MCF 10A (cell line): ENCODE measurements at places on chromosomes 13 and 19. TPM values are rescaled to one million over a fixed set of nuclear protein-coding genes. Genes with fewer than 3 reads are reported as not detected.
A peak's percentile ranks its signal among the peaks of the same experiment; 100 is the strongest.

DNA sequence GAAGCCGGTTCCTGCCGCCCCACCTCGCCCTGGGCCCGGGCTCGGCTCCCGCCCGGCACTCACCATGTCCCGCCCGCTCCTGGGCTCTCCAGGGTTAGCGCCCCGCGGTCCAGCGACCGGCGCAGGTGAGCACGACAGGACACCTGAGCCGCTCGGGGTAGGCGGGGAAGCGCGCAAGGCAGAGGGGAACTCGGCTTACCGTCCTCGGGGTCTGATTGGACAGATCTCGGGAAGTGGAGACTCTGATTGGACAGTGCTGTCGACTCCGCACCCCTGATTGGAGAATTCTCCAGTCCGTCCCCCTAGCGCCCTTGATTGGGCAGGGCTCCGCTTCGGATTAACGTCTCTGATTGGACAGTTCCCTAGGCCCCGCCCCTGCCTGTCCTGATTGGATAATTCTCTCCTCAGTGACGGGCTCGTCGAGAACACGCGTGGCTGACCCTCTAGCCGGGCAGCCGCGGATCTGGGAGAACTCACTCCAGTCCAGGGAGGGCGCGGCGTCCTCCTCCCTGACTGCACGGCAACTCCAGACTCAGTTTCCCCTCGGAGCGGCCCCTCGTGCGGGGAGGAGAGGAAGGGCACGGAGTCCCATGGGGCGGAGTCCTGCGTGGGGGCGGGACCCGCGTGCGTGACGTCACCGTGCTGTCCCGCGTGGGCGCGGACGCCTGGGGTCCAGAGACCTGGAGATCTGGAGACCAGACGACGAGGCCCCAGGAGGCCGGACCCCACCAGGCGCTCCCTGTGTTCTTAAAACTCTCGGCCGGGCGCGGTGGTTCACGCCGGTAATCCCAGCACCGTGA is at the start of gene ZNF77:
Gene ZNF77 (minus strand): TSS at position 197 of the 800 bp plus-strand sequence. CDS start 131 bp downstream, at position 66.
- peak within 1 kb of the TSS; percentile 93 for H3K27ac ChIP-seq
- H3K27me3 ChIP-seq, result no peaks in the 10 kb centered on the region
- H3K36me3 ChIP-seq, result peaks cover 14% of the 10 kb centered on the region
- DNase-seq, result peak; percentile 100

Gene RASAL3
- total RNA-seq, result not detected in 2 replicates

DNA sequence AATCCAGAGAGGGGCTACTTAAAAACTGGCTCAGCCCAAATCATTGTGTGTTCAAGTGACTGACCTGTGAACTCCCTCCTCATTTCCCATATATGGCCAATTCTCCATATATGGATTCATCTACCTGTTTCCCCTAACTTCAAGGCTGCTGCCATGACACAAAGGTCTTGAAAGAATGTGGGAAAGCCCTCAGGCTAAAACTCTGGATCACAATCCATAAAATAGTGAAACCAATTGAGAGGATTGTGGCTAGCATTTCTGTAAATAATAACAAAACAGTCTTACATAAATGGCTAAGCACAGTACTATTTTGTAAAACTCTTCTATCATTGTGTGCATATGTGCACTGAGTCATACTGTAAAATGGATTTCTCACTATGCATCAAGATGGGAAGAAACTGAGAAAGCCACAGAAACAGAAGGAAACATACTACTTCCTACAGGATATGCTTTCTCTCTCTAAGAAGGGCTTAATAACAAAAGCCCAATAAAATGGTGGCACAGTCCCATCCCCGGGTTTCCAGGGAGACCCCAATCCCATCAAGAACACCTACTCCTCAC is 80.5 kb downstream of the FOXO1 start:
- H3K27ac ChIP-seq, result no peak overlapping the region
- peaks cover 56% of the 10 kb centered on the region for H3K4me1 ChIP-seq
- H3K36me3 ChIP-seq, result peaks cover 79% of the 10 kb centered on the region

GRCh38 chr19:4182084-4182810 is at the start of the genes ANKRD24 and SIRT6:
ANKRD24 (plus strand) TSS chr19:4182689; CDS start chr19:4186426, 3,737 bp downstream.
SIRT6 (minus strand) TSS chr19:4182563; CDS start chr19:4182539, 24 bp downstream.
- H3K4me1 ChIP-seq, result peaks cover 24% of the 10 kb centered on the region
- peaks cover 21% of the 10 kb centered on the region for H3K36me3 ChIP-seq
- H3K27me3 ChIP-seq, result no peaks in the 10 kb centered on the region
- DNase-seq, result peak; percentile 93
